ENCODE measurements at places on chromosomes 12 and 14.

- DNase-seq = peak; percentile 60
Measured at GRCh38 chr14:91396959-91397815, 20.4 kb downstream of the CCDC88C start.

- no peak for DNase-seq
Measured at GRCh38 chr12:56321027-56321426, 5.2 kb upstream of the CNPY2 start.

- peak; percentile 32 for DNase-seq
Measured at GRCh38 chr12:79121486-79121885, 256.9 kb downstream of the SYT1 start.

DNA sequence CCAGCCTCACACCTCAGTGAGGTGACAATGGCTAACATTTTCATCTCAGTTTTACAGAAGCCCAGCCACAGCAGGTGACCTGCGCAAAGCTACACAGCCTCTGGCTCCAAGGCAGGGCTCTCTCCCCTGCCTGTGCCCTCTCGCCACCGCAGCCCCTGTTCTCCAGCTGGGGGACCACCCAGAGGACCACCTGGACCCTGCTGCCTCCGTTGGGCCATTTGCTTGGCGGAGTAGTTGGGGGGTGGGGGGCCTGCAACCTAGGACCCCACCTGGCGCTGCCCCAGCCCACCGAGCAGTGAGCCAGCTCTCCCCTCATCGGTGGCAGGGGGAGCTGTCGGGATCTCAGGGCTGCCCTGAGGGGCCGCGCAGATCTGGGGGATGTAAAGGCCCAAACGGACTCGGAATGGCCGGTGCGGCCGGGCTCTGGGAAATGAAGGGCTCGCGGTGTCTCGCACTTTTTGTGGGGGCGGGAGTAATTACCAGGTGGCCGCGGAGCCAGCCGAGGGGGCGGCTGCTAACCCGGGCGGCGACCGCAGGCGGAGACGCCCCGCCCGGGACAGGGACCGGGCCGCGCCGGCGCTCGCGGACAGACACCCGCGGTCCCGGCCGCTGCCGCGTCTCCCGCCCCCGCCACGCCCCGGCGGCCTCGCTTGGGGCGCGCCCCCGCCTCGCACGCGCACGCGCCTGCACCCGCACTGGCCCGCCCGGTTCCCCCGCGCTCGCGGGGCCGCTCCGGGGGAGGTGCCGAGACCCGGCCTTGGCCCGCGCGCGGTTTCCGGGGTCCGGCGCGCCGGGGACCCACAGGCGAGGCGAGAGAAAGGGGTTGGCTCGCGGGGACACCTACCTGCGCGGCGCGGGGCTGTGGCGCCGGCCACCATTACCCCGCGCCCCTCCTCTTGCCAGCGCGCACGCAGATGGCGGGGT is 8.6 kb upstream of the GPR68 start:
- peak; percentile 69 for DNase-seq

DNA sequence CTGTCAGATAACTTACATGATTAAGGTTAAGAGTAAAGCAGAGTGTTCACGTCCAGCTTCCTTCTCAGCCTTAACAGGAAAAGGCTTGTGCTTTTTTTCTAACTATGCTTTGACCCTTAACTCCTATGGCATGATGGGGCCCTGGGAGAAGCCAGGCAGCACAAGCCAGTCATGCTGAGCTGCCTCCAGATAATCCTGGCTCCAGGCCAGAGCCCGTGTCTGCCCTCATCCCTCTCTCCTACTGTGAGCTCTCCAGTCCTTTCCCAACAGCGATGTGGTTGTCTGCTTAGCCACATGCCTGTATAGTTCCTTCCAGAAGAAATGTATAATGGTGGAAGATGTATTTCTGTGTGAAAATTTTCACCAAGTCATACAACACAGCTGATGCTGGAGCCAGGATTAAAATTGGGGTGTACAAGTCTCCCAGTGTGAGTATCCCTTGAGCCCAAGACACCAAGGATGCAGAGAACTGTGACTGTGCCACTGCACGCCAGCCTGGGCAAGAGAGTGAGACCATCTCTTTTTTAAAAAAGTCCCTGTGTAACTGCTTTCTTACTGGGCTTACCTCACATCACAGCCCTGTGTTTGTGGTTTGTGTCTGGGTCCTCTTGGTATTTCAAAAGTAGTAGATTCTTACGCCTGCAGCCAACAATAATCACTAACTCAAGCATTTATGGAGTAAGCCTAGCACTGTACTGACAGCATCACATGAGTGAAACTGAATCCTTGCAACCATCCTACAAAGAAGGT is 7.9 kb upstream of the ITFG2 start:
- DNase-seq = no peak

All from H9 (cell line).